ENCODE measurements at places on chromosomes 4 and X.

- DNase-seq = no peak
Observed at GRCh38 chr4:183098019-183098722, 886 bp upstream of the WWC2 start.

GRCh38 chrX:53088136-53088974, 5.6 kb upstream of the KANTR start:
- peak; percentile 86 for DNase-seq

GRCh38 chr4:178339769-178340168, 897.5 kb upstream of the AGA start:
- no peak for DNase-seq

DNA sequence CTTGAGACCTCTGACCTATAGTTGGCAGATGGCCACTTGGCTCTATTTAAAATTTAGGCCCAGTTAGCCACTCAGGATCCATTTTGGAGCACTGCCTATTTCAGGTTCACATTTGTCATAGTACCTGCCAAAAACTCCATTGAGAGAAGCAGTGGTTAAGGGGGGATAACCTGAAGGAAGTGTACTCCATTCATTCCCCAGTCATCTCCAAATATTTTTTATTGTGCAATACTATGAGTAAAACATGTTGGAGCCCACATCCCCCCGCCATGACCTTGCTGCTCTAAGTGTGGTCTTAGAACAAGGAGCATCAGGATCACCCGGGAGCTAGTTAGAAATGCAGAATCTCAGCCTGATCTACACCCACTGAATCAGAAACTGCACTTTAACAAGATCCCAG, 21.1 kb downstream of the PLP1 start:
- DNase-seq = no peak

DNA sequence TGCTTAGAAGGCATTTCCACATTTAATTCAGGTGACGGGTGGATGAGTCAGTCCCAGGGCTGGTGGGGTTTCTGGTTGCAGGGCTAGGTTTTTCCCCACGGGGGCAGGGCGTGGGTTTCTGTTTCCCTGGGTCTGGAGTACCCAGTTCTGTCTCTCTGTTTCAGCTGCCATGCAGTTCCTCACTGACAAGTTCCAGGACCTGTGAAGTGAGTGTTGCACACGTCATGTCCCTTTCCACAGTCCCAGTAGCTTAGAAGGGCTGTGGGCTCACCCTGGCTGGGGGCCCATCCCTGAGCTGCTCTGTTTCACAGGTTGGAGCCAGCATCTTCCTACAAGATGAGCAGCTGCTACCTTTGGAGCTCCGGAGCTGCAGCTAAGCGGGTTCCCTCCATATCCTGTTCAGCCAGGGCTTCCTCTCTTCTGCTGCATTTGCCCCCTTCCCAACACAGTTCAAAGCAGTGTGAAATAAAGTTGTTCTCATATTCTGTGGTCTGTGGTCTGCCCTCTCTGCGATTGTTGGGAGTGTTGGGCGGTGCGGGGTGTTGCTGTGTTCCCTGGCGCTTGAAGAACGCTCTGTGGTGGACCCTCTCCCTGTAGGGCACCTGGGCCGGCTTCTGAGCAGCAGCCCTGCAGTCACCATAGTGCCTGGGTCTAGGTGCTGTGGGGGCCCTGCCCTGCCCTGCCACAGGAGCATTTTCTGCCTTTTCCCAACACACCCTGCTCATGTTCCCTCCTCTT, 3.9 kb downstream of the LOC101059915 start:
- DNase-seq = peak; percentile 10

DNA sequence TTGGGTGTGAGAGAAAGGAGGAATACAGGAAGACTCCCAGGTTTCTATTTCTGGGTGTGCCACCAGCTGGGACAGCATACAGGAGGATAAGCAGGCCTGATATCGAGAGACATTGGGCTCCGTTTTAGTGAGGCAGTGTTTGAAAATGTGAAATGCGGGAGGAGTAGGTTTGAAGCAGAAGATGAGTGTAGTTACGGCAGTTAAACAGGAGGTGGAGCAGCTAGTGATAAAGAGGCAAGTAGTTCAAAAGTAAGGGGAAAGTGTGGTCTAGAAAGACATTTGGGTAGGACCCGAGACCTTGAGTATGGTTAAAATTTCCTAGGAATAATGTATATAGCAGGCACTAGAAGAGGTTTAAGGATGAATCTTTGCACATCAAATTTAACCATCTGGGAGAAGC, 42.4 kb downstream of the DCUN1D4 start:
- DNase-seq = peak; percentile 4

- no peak for DNase-seq
Observed at GRCh38 chr4:169094656-169095231, 84.7 kb upstream of the CBR4 start.

DNA sequence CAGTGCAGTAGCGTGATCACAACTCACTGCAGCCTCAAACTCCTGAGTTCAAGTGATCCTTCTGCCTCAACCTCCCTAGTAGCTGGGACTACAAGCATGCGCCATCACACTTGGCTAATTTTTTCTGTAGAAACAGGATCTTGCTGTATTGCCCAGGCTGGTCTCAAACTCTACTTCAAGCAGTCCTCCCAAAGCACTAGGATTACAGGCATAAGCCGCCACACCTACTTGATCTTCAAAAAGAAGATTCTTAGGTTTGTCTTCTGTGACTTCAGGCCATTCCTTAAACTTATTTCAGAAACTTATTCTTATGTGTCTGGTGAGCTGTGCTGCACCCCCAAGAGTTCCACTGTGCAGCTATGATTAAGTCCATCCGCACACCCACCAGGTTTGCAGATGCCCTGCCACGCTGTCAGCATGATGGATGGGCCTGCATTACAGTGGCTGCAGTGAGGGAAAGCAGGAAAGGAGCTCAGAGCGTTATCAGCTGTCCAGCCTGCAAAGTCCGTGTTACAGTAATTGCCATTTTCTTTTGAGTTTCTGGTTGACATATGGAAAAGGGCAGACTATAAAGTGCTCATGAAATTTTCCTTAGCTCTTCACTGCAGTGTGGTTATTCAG, 146.6 kb downstream of the AASDH start:
- DNase-seq = no peak

DNA sequence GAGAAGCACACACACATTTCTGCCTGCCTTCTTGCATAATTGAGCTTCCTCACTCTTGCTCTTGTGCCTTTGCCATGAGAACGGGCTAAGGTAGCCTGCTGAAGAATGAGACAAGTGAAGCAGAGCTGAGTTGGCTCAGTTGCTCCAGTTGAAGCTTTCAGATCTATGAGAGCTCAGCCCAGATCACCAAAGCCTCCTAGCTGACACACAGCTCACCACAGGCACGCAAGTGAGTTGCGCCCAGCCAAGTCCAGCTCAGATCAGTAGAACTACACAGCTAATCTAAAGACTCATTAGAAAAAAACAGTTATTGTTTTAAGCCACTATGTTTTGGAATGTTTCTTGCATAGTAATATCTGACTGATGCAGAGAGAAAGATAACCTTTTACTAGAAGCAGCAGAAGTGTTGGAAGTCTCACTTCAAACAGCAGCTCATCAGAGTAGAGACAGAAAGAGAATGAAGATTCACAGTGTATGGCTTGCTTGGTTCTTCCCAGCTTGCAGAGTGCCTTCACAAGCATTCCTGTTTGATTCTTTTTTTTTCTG, 362.4 kb downstream of the MID1IP1 start:
- no peak for DNase-seq

- DNase-seq = no peak
Observed at GRCh38 chr4:31365006-31365690, 645.0 kb downstream of the PCDH7 start.

GRCh38 chrX:129403974-129404669, 119.2 kb downstream of the SMARCA1 start:
- no peak for DNase-seq

DNA sequence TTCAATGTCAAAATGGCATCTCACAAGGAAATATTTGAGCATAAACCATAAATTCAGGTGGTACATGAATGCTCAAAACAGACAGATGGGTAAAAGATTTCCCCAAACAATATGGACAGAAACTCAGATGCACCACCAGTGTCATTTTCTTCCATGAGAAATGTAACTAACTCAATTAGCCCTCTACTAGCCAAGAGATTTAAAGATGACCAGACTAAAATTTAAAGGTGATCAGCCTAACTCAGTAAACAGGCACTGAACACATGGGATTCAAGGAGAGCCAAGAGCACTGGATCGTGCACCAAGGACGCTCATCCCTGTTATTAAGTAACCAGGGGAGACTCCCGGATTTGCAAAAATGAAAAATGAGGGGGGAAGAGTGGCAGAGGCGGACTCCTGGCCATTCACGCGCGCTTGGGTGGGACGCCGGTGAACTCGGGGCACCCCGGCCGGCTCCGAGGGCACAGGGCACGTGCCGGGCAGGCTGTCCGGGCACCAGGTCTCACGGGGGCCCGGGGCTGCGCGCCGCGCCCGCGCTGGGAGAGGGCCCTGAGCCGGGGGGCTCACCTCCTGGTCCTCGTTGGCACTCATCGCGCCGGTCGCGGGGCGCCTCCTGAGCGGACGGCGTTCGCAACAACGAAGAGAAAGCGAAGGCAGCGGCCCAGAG, 490 bp downstream of the RWDD4 start:
- peak; percentile 3 for DNase-seq

DNA sequence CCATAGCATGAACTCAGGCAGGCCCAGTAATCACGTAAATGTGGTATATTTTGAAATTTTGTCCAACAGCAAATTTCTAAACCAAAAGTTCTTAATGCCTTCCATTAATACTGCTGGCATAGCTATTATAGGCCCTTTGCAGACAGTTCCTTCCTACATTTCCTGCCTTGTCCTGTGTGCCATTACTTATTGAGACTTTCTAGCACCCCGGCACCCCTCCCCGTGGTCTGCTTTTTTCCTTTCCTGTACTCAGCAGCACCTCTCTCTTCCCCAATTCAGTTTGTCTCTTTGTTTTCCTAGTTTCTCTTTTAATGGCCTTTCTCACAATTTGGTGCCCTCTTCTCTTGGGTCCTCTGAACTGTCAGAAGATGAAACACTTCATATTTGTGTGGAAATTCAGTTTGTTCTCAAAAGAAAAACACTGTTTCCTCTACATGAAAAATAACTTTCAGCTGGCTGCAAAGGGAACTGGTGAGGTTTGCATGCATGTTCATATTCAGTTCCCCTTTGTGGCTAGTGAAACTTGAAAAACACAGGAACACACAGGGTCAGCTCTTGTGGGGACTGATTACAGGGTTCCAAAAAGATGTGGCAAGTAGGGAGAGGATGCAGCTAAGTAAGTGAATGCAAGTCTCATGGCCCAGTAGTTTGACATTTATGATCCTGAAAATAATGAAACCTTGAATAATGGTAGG, 17.1 kb downstream of the GPR34 start:
- no peak for DNase-seq

- DNase-seq = no peak
Observed at GRCh38 chrX:130594453-130594916, 192.7 kb downstream of the RBMX2 start.

- DNase-seq = peak; percentile 48
Observed at GRCh38 chr4:52665592-52665991, 6.5 kb upstream of the USP46 start.

GRCh38 chr4:170589597-170590191, 499.9 kb upstream of the AADAT start:
- DNase-seq = no peak

DNA sequence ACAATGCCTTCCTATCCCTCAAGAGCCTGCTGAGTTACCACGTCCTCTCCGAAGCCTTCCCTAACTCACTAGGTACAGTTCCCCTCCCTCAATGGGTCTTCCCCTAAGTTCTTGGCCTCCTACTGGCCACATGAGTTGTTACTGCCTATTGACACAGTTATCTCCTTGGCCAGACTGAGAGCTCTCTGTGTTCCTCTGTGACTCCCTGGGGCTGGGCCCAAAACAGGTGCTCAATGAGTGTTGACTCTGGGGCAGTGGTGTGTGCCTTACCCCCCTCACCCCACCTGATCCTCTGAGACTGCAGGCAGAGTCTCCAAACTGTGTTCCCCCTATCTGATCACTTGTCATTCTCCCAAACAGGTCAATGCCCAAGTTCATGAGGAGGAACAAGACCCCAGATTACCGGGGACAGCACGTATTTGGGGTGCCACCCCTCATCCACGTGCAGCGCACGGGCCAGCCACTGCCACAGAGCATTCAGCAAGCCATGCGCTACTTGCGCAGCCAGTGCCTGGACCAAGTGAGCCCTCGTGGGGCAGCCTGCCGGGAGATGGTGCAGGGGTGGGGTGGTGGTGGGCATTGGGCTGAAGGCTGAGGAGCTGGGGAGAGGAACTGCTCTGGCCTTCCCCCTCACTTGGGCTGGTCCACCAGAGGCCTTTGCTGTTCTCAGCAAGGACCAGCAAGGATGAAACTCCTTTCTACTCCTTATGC, 72.6 kb downstream of the STARD8 start:
- DNase-seq = no peak

DNA sequence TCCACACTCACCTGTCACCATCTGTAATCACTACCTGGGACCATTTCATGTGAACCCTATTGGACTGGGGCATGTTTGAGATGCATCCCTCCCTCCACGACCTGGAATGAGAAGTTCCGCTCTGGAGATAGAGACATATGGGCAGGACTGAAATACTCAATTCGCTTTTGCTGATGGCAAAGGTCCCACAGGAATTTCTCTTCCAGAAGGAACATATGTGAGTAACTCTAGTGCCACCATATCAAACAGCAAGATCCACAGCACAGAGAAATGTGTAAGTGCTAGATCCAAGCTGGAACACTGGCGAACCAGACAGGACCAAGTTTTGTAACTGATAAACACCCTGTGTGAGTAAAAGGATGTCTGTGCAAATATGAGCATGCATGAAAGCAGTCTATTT, 43.9 kb downstream of the SEL1L3 start:
- DNase-seq = no peak

- DNase-seq = no peak
Observed at GRCh38 chrX:16934185-16934584, 12.3 kb upstream of the REPS2 start.

- peak; percentile 68 for DNase-seq
Observed at GRCh38 chr4:139530833-139531427, 25.1 kb downstream of the SETD7 start.

DNA sequence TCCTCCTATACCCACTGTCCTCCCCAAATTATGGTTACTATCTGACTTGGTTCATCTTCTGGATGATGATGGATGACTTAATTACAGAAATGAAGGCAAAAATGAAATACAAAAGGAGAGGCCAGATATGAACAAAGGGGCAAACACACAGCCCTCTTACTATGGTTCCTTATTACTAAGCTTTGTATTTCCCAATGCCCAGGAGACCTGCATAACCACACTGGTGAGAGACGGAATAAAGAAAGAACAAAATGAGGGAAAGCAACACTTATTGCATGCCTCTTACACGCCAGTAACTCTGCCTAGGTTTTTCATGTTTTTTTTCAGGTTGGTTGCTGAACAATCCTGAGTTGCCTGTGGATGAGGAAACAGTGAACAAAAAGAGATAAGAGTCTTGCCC, 120.5 kb downstream of the SLC10A7 start:
- no peak for DNase-seq

DNA sequence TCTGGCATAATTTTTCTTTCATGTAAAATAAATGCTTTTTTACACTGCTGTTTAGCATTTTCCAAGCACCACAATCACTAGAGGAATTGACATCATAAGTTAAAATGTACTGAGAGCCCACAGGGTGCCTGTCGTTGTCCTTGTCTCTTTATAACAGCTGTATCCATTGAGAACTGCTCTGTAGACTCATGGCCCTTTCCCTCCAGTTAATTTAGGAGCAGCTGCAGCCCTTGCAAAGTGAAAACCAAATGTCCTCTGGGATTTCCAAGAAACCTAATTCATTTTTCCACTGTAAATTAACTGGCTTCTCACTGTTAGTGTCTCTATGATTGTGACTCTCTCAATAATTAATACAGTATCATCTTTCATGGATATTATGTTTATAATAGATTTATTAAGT, 185.9 kb downstream of the SLC4A4 start:
- DNase-seq = no peak

GRCh38 chr4:39291686-39292085, 74.5 kb downstream of the RFC1 start:
- no peak for DNase-seq
